ENCODE measurements at places on chromosomes 11 and 22.
A peak's percentile ranks its signal among the peaks of the same experiment; 100 is the strongest.

DNA sequence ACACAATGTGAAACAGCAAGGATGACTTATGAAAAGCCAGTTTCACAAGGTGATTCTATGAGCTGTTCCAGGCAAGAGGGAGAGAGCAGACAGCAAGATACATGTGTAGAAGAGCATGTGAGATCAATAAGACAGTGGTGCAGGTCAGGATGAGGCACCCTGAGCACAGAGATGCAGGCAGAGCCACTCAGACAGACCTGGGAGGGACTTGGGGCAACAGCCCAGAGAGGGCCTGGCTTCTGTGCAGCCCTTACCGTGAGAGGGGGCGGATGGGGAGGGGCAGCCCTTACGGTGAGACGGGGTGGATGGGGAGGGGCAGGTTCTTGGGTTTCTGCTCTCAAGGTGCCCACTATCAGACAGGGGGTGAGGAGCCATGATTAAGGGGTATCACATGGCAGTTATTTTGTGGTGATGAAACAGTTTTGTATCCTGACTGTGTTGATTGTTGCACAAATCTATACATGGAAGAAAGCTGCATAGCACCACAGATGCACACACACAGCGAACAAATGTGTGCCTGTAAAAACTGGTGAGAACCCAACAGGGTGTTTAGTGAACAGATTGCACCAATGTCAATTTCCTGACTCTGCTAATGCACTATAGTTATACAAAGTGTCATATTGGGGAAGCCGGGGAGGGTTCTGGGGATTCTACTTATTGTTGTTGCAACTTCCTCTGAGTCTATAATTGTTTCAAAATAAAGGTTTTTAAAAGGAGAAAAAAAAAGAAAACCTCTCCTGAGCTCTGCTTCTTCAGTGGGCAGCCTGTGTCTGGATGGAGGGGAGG lies 5.2 kb upstream of the C22orf42 start:
- no peak for DNase-seq

DNA sequence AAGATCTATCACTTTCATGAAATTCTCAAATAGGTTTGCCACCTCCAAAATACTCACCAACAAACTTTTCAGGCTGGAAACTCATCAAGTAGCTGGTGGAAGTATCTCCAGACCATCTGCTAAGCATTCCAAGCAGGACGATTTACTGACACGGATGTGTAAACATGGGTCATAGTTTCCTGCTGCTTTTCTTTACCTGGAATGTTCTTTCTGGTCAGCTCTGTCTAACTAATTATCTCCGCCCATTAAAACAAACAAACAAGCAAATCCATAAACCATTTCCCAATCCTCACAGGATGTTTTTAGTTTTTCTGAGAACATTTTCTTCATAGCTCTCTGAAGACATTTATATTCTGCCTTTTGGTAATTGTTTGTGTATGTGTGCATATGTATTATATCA lies 397.0 kb downstream of the METTL15 start:
- DNase-seq, result no peak

GRCh38 chr11:27673979-27674663 lies 26.1 kb downstream of the BDNF start:
- DNase-seq, result no peak

- DNase-seq, result no peak
These were observed 149.4 kb downstream of the SNX19 start for GRCh38 chr11:130766650-130767565.

DNA sequence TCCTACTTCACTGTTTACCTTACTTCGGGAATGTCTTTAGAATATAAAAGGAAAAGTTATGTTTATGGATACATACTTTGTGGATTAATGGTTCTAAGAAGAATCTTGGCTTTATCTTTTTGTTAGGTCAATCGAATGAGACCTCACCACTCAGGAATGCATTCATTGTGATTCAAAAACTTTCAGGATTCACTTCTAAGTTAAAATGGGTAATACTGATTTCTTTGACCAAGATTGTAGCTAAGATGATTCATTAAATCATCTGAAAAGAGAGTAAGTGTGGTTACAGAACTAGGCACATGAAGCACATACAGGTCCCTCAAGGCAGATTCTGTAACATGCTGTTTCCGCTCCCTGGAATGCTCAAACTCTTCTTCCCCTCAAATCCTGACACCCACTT lies 716.4 kb downstream of the KCNA4 start:
- no peak for DNase-seq

DNA sequence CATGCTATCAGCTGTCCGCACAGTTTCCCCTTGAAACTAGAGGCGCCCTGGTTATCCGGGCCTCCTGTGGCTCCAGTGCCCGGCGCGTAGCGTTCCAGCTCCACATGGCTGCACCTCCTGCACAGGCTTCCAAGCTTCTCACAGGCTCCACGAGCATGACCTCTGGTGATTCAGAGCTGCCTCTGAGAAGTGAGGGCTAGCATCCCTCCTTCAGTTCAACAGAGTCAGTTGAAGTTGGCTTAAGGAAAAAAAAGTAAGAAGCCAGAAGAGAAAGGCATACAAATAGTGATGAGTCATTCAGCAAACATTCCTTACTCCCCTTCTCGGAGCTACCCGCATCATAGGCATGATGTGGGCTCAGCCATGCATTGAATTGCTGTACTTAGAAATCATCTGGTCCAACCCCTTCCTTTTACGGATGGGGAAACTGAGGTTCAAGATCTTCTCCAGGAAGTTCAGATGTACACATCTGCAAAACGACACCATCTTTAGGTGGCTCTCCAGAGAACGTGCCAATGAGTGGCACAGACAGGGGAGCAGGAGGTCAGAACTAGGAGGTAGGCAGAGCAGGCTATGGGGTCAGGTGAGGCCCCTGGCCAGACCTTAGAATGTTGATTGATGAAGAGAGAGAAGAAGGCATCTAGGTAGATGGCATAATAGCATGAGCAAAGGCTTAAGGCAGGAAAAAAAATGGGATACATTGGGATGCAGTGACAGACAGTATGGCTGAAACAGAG lies 216.3 kb upstream of the TBCEL start:
- DNase-seq, result no peak

DNA sequence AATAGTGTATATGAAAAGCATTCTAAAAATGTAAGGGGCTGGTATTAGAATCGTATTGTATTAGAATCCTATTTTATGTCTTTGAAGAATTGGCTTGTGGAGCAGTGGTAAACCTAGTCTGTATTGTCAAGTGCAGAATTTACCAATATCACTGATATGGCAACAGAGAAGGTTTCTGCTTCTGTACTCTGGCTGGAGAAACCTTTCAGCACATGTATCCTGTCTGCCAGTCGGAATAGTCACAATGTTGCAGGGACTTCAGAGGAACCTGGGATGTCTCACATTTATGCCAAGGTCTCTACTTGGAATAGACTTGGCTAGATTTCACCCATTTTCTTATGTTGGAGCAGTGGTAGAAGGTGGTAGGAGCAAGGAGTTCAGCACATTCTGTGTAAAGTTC lies 4.4 kb downstream of the MTMR3 start:
- DNase-seq, result no peak

DNA sequence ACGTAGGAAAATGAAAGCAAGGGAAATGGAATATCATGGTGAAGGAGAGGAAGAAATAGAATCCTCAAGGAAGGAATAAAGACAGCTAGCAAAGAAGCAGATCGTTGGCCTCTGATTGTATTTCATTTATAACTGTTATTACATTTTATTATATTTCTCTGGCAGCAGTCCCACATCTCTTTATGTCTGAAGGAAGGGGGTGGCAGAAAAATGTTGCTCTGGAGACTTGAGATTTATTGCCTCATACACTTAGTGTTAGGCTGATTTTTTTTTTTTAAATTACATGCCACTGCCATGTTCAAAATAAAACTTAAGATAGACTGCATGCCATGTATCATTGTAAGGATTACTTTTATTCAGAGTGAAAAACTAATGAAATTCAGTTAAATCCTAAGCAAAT lies 971.7 kb upstream of the CHORDC1 start:
- no peak for DNase-seq

DNA sequence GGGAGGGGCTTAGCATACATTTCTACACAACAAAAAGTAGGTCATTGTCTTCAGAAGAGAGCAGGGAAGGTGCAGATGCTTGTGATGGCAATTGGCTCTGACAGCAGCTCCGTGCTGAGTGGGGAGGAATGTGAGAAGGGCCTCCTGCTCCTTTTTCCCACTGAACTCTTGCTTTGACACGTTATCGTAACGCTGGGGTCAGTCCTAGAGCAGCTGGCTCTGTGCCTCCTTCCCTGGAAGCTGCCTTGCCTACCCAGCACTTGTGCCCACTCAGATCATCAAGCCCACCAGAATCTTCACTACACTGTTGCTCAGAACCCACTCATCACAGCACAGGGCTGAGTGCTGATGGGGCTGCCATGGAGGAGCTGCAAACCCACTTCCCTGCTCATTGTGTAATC lies 14.9 kb upstream of the NAV2 start:
- DNase-seq, result no peak

DNA sequence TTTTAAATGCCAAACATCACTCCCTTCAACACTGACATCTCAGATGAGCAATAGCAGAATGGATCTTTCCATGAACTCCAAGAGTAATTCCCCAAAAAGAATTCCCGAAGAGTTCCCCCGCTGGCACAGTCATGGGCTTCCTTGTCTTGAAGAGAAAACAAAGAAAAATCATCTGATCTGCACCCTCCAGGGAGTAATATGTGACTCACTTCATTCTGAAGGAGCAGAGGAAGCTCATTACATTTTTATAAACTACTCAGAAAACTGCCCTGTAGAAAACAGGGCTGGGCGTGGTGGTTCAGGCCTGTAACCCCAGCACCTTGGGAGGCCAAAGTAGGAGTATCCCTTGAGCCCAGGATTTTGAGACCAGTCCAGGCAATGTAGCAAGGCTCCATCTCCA lies 35.7 kb downstream of the CELSR1 start:
- DNase-seq, result no peak

GRCh38 chr11:2164861-2165555 lies 4.0 kb upstream of the INS start:
- DNase-seq, result no peak

GRCh38 chr11:62728171-62728988 lies at the start of gene TTC9C:
TSS of gene TTC9C (plus strand) at chr11:62728486. CDS start at chr11:62728849, 363 bp downstream.
- DNase-seq, result peak; percentile 58

GRCh38 chr11:110128161-110128560 lies 35.0 kb downstream of the ZC3H12C start:
- DNase-seq, result no peak

GRCh38 chr11:66020618-66021357 lies 5.5 kb downstream of the CATSPER1 start:
- peak; percentile 8 for DNase-seq

DNA sequence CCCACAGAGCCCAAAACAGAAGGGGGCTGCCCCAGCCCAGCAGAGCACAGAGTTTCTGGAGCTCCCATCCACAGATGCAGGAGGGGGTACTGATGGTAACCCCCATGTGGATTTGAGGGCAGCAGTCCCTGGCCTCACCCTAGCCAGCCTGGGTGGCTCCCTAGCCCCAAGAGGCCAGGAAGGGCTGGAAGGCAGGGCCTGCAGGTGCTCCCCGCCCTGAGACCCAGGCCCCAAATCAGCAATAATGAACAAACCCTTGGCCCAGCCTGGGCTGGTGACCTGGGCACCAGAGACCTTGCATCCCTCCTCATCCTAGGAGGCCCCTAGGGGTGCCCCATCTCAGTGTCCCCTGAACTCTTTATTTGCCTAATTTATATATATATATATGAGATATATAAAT lies 61.6 kb downstream of the MORC2 start:
- DNase-seq, result no peak

DNA sequence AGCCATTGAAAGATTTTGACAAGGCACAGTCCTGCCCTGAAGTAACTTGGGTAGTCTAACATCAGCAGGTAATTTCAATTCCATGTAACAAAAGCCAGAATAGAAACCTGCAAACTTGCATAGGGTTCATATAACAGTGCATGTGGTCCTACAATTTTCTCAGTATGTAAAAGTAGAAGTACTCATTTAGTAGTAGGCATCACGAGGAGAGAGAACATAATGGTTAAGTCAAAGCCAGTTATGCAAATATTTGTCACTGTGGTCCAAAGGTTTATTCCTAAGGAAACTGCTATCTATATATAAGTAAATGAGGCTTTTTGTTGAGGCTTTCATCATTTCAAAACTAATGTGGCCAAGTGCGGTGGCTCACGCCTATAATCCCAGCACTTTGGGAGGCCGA lies 10.1 kb downstream of the ATP5MG start:
- DNase-seq, result no peak

- DNase-seq, result no peak
These were observed 717.9 kb upstream of the LUZP2 start for GRCh38 chr11:23778971-23779370.

GRCh38 chr11:67614730-67615714 lies 8.3 kb downstream of the NDUFV1 start:
- no peak for DNase-seq

DNA sequence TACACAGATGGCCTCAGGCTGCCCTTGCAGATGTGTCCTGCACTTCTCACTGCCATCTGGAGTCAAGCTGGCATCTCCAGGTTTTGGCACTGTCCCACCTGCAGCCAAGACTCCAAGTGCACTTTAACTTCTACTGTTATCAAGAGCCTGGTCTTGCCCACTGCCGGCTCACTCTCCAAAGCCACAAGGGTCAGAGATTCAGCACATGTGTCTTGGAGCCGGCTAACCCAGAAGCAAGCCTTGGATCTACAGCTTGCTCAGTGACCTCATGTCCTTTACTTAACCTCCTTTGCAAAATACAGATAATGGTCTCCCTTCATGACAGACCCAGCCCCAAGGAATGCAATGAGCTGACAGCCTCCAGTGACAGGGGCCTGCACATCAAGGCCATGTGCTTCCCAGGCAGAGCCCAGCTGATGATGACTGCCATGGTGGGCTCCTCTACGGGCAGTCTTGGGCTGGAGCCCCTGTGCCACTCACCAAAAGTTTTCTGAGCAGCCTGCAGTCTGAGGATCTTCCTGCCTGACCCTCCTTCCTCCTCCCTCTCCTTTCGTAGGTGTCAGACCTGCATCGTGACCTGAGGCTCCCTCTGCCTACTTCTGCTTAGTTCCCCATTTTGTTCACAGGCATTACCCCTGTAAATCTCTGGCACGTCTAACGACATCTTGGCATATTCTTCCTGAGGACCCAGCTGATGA lies 9.0 kb downstream of the TP53AIP1 start:
- no peak for DNase-seq

- no peak for DNase-seq
These were observed 4.7 kb upstream of the RANBP1 start for GRCh38 chr22:20111045-20111688.

- DNase-seq, result peak; percentile 99
These were observed 11.8 kb downstream of the LTBP3 start for GRCh38 chr11:65546217-65546958.

- no peak for DNase-seq
These were observed 77.7 kb upstream of the B3GAT1 start for GRCh38 chr11:134489728-134490127.

DNA sequence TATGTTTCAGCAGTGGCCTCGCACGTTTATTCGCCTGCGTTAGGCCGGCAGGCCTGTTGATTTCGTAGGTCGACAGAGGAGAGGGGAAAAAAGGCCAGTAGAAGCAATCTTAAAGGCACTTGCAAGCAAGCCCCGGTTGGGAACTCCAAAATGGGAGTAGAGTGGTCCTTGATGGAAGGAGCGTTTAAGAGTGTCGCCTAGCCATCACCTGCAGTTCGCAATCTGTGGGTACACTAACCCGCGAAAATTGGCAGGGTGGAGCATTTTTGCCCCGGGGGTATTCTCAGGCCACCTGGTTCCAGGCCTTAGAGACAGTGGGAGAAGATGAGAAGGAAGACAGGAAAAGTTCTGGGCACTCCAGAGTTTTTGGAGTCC lies 1.1 kb downstream of the EWSR1 start:
- no peak for DNase-seq

- DNase-seq, result no peak
These were observed 99.4 kb upstream of the BLID start for GRCh38 chr11:122215244-122215992.

GRCh38 chr22:43600265-43600664 lies 188.5 kb downstream of the MPPED1 start:
- DNase-seq, result no peak

All from stimulated activated CD8-positive, alpha-beta memory T cell treated with anti-CD3 and anti-CD28 coated beads, Interleukin-2, amount 100 ng/mL, for 1 hour (primary cell).